ENCODE measurements at places on chromosomes 7 and 10.
A peak's percentile ranks its signal among the peaks of the same experiment; 100 is the strongest.

DNA sequence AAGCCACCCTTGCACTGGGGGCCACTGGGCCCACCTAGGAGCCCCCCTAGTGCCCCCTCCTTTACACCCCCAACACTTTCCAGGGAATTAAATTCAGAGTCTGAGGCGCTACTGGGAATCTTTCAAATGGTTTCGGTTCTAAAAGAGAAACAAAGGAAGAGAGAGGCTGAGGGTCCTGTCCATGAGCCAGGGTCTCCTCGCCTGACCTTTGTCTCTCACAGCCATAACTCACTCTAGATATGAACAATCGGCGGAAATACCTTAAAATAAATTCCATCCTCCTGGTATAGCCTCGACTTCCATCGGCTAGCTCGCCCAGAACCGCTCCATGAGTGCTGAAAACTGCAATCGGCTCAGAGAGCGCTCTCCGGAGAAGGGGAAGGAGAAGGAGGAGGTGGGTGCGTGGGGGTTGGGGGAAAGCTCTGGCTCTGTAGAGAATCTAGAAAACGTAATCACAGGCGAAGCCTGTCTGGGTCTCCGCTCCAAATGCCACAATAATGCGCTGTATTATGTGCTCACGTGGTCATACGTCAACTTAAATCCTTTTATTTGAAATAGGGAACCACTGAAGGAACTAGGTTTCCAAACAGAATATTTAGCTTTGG, 12.6 kb downstream of the HOXA4 start:
- DNase-seq = peak; percentile 66

DNA sequence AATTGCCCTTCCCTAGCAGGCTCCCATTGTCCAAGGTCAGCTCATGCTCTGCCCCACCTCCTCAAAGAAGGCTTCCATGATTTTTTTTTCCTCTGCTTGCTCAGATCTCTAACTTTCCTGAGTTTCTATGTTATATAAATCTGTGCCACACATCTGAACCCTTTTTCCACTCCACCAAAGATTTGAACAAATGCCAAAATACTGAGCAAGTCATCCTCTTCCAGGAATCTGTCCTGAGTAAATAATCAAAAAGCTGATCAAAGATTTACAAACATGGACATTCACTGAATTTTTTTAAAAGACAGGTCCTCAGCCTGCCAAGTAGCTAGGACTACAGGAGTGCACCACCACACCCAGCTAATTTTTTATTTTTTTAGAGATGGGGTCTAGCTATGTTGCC, 102.8 kb upstream of the ARID5B start:
- DNase-seq = no peak

DNA sequence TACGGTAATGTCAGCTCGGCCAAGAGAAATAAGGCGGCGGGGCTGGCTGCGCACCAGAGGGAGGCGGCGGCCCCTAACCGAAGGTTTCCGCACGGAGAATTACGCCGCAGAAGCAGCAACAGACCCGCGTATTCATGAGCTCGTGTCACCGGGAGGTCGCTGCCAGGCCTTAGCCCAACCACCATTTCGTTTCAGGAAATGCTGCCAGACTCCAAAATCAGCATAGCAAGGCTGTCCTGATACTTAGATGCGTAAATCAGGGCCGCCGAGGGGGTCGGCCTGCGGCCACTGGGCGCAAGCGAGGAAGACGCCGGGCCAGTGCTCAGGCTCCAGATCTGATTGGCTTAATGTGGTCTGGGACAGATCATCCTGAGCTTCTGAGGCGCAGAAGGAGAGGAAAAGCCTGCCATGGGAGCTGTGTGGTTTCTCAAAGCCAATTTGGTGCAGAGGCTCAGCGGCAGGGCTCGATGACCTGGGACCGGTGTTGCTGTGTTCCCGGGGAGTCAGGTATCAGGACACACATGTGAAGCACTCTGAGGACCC, 247.9 kb downstream of the BAMBI start:
- DNase-seq = no peak

DNA sequence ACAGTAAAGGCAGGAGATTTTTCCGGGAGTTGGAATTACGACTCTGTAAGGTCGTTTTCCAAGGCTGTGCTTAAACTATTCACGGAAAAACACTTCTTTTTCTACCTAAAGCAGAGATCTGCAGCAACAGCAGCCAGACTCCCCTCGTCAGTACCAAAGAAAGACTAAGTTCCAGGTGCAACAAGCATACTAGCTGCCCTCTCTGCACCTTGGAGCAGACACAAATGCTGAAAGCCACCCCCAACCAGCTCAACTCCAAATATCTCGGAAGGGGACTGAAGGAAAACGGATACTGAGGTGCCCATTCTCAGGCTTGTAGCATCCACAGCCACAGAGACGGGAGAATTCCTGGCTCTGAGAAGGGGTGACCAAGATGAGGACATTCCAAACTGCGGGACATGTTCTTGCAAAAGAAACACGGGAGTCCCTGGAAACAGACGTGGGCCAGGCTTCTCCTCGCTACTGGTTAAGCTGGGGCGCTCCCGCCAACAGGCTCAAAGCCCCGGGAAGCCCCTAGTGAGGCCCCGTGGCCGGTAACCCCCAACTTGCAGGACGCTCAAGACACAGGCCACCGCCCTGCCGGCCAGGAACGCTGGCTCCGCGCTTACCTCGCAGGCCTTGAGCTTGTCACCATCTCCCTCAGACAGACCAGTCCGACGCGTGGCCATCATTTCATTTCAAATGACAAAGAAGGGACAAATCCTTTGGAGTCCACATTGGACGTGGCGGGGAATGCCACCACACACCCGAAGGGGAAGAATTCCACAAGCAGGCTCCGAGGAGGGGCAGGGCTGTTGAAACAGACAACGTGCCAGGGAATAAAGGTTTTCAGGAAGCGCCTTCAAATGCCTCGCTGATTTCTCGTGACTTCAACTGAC, 2.2 kb downstream of the ARHGAP21 start:
- no peak for DNase-seq

- DNase-seq = no peak
Observed at GRCh38 chr10:98295401-98295811, 27.4 kb upstream of the LOXL4 start.

- peak; percentile 55 for DNase-seq
Observed at GRCh38 chr10:71079761-71080380, 132.5 kb upstream of the UNC5B start.

DNA sequence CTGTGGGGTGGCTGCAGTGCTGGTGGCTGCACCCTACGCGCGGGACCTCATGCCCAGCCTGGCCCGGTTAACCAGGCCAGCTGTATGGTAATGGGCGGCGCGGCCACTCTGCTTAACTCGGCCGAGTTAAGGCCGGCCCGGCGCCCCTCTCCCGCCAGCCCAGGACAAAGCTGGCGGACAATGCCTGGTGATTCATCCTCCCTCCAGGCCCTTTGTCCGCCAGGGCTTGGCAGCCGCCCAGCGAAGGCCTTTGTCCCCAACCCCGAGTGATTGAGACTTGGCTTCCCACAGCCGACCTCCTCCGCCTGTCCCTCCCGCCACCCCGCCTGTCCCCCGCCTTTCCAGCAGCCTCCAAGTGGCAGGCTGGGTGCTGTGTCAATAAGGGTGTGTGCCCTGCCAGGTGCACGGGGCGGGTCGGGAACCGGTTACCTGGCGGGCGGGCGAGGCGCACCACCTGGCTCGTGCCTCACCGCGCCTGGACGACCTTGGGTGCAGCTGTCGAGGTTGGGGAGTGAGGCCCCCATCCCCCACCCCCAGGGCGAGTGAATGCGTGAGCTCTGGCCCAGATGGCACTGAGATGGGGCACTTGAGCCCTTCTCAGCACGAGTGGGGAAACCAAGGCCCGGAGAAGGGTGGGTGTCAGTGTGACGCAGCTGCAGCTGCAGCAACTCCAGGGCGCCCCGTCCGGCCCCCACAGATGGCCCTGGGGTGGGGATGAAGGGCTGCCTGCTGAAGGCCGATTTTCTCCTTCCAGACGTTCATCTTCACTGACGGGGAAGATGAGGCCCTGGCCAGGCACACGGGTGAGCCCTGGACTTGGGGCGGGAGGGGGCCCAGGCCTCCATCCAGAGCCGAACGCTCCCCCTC, 4.6 kb downstream of the LFNG start:
- DNase-seq = peak; percentile 92

GRCh38 chr7:92292981-92293380, 47.2 kb downstream of the ANKIB1 start:
- DNase-seq = no peak

DNA sequence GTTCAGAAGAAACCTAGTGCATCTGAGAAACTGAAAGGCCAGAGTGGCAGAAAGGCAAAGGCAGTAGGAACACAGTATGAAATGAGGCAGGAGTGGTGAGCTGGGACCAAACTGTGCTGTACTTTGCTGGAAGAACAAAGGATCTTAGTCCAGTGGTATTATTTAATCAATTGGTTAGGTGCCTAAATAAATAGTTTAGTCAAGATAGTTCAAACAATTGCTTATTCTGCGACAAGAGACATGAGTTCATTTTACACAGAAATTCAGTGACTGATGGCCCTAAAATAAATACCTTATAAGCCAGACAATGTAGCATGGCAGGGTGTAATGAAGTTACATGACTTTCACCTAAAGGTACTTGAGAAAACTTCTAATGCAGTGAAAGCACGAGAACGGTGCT, 181.8 kb upstream of the LRRN3 start:
- no peak for DNase-seq

DNA sequence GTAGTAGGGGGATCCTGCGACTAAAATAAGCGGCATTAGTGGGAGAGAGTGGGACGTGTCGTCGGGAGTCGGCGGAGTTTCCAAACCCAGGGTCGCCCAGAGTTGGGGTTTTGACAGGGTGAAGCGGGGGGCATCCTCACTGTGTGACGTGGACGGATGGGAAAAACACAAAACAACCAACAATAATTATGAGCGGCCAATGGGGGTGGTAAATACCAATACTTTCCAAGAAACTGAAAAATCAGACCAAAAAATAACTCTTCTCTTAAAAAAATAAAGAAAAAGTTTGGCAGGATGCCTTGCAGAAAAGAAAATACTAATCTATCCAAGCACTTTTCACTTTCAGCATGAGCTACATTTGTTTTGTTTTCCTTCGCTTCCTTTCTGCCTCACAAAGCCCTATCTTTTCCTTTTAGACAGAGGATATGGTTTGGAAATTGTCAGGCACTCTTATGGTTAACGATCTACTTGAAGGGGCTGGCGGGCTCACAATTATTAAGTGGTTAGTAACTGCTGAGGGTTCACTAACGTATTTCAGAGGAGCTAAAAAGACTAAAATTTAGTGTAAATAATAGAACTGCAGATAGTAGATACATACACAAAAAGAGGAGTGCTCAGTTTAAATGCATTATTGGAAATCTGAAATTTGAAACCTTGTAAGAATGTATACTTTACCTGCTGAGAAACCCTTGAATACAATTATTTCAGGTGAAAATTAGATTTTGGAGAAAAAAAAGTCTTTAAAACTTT, 802 bp upstream of the CDK6 start:
- no peak for DNase-seq

DNA sequence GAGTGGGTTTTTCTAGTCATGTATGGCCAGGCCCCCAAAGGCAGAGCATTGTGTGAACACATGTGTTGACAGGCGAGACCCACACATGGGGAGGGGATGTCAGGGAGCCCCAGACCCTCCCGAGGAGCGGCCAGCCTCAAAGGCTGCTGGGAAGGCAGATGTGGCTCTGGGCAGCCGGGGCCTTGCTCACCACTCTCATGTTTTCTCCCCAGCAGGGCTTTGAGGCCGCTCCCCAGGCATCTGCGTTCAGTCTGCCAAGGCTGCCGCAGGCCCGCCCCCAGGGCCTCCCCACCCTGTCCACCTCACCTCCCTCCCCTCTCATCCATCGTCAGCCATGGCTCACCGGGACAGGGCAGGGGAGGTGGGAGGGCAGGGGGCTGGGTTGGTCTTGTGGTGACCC, 16.6 kb upstream of the VSIR start:
- DNase-seq = no peak

DNA sequence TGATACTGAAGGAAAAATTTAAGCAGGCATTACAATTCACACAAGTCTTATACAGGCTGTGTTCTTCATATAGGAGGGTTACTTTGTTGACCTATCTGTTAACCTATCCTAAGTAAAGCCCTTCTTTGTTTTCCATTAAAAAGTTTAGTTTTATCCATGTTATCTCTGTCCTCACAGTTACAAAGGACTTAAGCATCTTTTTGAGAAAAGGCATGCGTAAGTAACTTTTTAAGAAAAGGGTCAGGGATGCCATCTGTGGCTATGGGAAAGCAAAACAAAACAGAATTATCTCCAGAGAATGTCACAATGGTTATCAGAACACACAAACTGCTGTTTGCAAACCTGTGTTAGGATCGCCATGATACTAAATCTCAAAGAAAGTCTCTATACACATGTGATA, 295.8 kb upstream of the MTPN start:
- DNase-seq = no peak

Data from cardiac septum (tissue), 1 donor.